Motor neuron (in vitro differentiated cells): ENCODE measurements at places on chromosomes 13 and 19.
A peak's percentile ranks its signal among the peaks of the same experiment; 100 is the strongest.

DNA sequence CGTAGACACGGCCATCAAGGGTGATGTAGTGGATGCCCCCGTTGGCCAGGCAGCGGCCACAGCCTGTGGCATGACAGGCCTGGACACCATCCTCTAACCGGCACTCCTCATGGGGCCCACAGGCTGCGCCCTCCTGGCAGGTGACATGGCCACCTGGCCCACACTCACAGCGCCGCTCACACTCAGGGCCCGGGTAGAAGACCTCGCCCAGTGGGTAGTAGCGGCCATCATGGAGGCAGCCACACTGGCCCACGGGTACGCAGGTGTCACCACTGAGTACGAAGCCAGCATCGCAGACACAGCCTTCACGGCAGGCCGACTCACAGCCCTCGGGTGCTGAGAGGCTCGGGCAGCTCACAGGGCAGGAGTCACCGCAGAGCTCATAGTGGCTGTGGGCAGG, 27.2 kb upstream of the FBL start:
- no peak for ATAC-seq

DNA sequence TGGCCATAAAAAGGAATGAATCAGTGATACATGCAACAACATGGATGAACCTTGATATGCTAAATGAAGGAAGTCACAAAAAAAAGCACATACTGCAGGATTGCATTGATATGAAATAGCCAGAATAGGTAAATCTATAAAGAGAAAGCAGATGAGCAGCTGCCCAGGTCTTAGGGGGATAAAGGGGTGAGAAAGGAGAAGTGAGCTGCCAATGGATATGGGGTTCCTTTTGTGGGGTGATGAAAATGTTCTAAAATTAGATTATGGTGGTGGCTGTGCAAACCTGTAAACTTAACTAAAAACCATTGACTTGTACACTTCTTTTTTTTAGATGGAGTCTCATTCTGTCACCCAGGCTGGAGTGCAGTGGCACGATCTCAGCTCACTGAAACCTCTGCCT, 12.1 kb downstream of the HAS1 start:
- ATAC-seq = no peak

GRCh38 chr13:91520952-91521351, 122.5 kb downstream of the GPC5 start:
- ATAC-seq = no peak

GRCh38 chr19:13762635-13763235, 1.6 kb upstream of the MRI1 start:
- ATAC-seq = no peak

DNA sequence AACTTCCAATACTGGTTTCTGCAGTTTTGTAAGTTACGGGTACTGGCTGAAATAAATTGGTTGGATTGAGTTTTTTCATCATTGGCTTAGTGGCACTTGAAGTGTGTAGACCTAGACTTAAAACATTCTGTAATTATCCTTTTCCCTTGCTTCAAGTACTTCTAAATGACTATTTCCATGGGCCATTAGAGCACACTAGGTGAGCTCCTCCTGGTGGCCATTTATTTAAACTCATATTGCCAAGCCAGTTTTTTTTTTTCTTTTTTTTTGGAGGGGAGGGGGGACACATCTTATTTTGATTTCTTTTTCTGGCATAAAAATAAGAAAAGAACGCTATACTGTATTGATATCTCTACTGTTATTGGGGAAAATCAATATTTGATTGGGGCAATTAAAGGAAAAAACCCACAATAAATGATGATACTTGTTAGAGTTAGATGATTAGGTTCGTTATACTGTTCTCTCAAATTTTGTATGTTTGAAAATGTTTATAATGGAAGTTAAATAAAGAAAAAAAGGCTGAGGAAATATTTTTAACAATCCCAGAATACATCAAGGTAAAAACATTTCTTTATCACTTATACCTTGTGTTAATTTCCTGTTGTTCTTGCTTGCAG, 82.9 kb downstream of the PDS5B start:
- ATAC-seq = no peak

- ATAC-seq = no peak
Observed at GRCh38 chr19:37519890-37520289, 13.2 kb downstream of the ZNF793 start.

- no peak for ATAC-seq
Observed at GRCh38 chr13:110929104-110929777, 14.4 kb upstream of the ANKRD10 start.

GRCh38 chr19:29489172-29489951, 36.4 kb upstream of the VSTM2B start:
- ATAC-seq = peak; percentile 49

DNA sequence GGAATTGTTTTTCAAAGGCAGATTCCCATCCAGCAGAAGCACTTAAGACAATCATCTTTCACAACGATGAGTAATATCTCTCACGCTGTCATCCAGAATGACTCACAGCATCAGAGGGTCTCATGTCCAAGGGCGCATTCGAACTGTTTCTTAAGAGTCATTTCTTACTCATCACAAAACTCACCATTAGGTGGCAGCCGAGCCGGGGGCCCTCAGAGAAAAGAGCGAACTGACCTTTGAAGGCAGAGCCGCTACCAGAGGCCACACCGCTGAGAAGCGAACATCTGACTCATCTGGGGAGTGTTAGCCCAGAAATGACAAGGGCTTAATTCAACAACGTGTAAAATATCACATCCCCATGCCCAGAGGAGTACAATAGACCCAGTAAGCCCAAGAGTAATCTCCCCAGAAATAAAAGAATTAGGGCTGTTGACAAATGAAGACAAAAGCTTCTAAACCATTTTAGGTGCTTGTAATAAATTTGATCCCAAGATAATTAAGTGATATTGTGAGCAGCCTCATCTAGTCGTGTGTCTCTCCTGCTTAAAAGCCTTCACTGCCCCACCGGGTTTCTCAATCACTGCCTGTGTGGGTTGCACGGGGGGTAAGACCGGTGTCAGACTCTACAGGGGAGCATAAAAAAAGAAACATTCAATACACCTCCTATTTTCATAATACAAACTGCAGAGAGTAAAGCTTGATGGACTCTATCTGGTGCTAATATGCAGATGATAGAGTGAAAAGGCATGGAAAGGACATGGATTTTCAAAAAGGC, 96.2 kb downstream of the CYSLTR2 start:
- peak; percentile 97 for ATAC-seq
